Kidney epithelial cell (primary cell): ENCODE measurements at places on chromosomes 7 and 10.

DNA sequence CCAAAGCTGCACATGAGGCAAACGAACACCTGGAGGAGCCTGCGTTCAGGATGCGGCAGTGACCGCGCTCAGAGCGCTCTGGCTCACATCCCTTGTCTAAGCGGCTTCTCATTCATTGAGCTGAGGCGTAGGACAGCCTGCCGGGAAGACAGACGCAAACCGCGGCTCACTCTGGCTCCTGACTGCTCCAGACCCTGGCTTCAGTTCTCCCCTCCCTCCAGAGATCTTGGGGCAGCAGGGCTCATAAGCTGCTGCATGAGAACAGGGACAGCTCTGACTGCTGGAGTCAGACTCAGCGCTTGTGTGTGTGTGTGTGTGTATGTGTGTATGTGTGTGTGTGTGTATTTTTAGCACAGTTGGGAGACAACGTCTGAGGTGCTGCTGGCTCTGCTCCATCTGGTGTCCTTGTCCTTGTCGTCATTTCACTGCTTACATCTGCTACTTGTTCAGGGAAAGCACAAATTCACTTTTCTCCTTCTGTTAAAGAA, 15.8 kb upstream of the LYZL2 start:
- no peak for DNase-seq

DNA sequence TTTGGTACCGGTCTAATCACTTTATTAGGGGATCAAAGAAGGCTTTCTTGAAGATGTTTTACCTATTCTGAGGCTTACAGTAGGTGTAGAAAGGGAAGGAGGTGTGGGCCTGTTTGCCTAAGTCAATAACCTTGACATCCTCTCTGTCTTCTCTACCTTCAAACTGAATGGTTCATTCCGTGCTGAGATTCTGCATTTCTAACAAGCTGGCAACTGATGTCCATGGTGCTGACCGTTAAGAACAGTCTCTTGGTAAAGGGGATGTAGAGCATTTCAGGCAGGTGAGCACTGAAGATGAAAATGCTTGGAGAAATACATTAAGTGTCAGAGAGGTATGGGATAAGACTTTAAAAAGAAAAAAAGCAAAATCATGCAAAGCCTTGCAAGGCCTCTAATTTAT, 51.5 kb upstream of the DGKB start:
- no peak for DNase-seq

DNA sequence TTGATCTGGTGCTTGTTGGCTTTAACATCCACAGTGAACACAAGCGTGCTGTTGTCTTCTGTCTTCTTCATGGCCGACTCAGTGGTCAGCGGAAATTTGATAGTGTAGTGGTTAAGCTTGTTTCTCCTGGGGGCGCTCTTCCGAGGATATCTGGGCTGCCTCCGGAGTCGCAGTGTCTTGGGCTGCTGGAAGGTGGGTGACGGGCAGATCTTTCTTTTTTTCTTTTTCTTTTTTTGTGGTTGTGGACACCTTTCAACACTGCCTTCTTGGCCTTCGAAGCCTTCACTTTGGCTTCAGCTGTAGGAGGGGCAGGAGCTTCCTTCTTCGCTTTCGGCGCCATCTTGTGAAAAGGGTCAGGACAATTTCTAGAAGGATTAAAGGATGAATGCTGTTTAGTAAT, 23.8 kb upstream of the RPA3 start:
- no peak for DNase-seq

GRCh38 chr10:15546606-15547005, 173.1 kb downstream of the ITGA8 start:
- no peak for DNase-seq

GRCh38 chr10:26857991-26858706, 2.6 kb downstream of the ABI1 start:
- no peak for DNase-seq

- no peak for DNase-seq
Measured at GRCh38 chr10:99316374-99316773, 12.8 kb upstream of the CNNM1 start.

DNA sequence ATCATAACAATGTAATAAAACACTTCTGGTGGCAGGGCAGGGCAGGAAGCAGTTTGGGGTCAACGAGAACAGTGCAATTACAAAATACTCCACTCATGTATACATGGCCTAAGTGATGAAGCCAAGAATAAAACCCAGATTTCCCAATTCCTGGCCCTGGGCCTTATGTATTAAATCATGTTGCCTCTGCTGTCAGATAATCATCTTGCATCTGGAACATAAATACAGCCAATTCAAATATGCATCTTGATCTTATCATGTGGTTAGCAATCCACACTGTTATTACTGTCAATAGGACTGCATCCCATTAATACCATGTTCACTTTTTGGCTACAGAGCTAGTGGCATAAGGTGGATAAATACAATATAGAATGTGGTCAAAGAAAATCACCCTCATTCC, 186.5 kb upstream of the SLC25A13 start:
- DNase-seq: no peak
